Calu3 (cell line): ENCODE measurements at places on chromosomes 2 and 18. TPM values are rescaled to one million over a fixed set of nuclear protein-coding genes. Genes with fewer than 3 reads are reported as not detected.

Gene UGT1A5
- total RNA-seq = 7.1 and 7.3 TPM in 2 replicates

DNA sequence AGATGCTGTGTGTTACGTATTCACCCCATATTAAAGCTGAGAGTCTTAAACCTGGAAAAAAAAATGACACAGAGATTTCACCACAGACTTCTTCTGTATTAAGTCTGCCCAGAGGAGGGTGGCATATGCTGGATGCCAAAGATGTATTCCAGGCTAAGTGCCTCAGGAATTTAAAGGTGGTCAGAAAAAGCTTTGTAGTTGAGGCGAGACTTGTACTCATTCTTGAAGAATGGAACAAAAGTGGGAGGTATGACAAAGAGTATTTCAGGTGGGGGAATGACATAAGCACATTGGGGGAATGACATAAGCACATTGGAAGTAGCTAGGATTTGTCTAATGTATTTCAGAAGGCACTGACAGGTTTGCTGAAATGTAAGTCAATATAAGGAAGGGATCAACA lies 98.6 kb downstream of the BABAM2 start:
- no peak for DNase-seq

DNA sequence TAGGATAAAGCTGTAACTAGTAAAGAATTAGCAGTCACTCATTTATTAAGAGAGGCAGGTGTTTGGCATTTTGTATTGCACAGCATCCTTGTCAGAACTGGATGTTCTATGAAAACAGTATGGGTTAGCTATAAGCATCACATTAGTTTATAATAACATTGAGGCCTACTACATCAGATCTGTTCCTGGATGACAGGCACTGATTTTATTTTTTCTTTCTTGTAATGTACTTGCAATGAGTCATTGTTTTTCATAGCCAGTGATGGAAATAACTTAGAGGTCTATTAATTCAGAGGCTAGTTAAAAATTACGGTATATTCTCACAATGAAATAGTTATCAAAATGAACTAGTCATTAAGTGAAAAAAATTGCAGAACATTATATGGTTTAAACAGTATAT lies 13.0 kb upstream of the RMDN2 start:
- DNase-seq = no peak

GRCh38 chr18:6058941-6059340 lies 163.6 kb upstream of the TMEM200C start:
- no peak for DNase-seq

GRCh38 chr2:74881176-74881575 lies 47.2 kb downstream of the HK2 start:
- no peak for DNase-seq

DNA sequence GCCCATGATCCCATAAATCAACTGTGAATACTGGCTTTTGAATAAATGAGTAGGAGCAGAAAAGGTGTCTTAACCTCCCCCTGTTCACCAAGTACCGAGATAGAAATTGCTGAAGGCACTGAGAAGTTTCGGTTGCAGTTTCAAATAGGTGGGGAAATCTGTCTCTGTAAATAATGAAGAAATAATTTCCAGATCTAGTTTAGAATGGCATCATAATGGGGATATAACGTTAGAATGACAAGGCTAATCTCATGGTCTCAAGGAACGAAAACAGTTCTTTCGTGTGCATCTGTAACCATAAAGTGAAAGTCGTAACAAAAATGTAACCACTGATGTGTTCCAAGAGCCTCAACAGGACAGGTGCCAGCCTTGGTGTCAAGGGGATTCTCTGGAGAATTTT lies 49.9 kb upstream of the TMEM18 start:
- DNase-seq = no peak

Gene DSC2
- 31.5 and 42.4 TPM in 2 replicates for total RNA-seq

DNA sequence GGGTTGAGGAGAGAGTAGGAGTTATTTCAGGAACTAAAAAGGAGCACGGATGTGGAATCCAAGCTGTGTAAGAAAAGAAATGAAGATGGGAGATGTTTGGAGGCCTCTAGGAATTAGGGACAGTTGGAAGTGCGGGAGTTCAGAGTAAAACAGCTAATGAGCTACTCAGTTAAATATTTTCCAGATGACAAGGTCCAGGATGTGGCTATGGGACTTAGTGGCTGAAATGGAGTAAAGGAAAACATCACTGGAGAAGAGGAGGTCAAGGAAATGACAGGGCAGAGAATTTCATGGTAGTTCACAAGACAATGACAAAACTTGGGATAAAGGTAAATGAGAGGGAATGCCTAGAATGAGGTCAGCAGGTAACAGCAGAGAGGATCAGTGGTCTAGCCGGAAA lies 13.0 kb downstream of the GPR155 start:
- no peak for DNase-seq

DNA sequence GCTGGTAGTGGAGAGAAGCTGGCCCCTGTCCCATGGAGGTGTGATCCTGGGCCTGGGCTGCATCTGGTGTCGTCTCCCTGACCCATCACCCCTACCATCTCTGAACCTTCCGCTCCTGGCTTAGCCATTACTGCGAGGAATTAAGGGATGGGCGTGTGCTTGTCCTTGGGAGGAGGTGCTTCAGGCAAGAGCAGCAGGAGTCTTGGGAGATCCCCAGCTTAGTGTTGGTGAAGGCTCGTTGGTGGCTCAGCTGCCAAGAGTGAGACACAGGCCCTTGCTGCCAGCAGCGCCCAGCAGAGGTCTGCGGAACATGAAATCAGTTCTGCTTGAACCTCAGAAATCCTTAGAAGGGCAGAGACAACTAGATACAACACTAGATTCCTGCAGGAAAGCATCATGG lies 59.9 kb upstream of the TGFA start:
- DNase-seq = no peak

Gene NYAP2
- 0.07 TPM in 1 of 2 replicates, not detected in the other for total RNA-seq

Gene PLGLB2
- total RNA-seq = 1.7 and 2.3 TPM in 2 replicates

DNA sequence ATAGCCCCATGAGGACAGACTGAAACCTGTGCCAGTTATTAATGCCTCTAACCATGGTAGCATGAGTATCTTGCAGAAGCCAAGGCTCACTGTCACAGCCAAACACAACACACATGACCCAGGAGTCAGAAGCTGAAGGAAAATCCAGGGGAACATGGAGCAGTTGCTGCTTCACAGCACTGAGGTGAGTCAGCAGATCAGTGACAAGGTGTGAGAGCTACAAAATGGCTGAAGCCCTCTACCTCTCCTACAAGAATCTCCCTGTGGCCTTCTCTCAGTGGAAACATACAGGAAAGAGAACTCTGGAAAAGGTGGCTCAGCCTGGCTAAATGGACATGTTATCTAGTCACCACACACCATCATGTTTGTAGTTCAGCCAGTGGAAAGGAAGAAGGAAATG lies 93.5 kb downstream of the NAB1 start:
- no peak for DNase-seq

GRCh38 chr2:50765146-50765545 lies 266.8 kb downstream of the NRXN1 start:
- DNase-seq = no peak

- DNase-seq = no peak
These were observed 111.6 kb upstream of the SERTAD2 start for GRCh38 chr2:64765160-64765805.

DNA sequence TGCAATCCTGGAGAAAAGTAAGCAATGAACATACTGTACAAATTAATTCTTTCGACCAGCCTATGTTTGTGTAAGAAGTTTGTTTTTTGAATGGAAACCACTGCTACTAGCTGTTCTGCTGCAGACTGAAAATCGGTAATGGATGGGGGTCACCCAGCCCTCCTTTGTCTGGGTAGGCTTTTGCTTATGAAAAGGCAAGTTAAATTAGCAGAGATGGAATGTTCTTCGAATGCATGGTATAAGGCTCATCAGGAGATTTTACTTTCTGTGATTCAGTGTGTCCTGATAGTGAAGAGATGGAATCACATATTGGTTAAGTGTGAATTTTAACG lies 53.8 kb downstream of the EEF1B2 start:
- no peak for DNase-seq

DNA sequence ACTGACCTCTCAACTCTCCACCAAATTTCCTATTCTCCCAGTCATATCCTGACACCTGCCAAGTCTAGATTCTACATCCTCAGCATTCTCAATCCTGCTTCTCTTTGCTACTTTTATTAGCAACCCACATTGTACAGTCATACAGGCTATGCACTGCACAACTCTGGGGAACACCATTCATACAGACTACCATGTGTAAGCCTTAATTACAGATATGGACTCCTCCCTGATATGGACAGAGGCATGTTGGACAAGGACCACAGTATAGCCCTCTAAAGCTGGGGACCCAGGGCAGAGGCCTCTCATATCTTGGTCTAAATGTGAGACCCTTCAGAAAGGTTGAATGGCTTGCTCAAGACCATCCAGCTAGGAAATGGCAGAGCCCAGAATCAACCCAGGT lies 36.3 kb downstream of the BOLA3 start:
- no peak for DNase-seq

Gene GTF3C2
- total RNA-seq = 83.8 and 85.4 TPM in 2 replicates

DNA sequence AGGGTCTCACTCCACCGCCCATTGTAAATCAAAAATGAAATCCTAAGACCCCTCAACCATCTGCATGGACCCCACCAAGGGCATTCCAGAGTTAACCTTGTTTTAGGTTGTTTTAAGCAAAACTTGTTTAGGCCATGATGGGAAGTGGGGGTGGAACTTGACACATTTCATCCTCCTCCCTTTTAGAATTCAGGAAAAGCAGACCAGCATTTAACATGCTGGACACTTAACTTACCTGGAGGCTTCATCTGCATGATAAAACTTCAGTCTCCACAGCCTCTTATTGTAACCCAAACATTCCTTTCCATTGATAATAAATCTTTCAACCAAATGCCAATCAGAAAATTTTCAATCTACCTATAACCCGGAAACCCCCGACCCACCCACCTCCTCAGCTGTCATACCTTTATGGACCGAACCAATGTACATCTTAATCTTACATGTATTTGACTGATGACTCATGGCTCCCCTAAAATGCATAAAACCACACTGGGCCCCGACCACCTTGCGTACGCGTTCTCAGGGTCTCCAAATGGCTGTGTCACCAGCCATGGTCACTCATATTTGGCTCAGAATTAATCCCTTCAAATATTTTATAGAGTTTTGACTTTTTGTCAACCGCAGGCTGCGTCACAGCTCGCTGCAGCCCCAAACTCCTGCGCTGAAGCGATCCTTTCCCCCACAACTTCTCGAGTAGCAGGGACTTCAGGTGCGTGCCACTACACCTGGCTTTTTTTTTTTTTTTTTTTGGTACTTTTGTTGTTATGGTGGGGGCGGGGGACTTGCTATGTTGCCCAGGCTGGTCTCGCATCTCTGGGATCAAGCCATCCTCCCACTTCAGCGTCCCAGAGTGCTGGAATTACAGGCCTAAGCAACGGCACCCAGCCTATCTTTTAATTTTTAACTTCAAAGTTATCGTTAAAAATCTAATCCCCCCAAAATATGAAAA lies 917 bp downstream of the MPPE1 start:
- DNase-seq = no peak

- DNase-seq = no peak
These were observed 221.6 kb downstream of the RBM43 start for GRCh38 chr2:151040039-151040438.

Gene TNS1
- 2.2 and 2.3 TPM in 2 replicates for total RNA-seq

DNA sequence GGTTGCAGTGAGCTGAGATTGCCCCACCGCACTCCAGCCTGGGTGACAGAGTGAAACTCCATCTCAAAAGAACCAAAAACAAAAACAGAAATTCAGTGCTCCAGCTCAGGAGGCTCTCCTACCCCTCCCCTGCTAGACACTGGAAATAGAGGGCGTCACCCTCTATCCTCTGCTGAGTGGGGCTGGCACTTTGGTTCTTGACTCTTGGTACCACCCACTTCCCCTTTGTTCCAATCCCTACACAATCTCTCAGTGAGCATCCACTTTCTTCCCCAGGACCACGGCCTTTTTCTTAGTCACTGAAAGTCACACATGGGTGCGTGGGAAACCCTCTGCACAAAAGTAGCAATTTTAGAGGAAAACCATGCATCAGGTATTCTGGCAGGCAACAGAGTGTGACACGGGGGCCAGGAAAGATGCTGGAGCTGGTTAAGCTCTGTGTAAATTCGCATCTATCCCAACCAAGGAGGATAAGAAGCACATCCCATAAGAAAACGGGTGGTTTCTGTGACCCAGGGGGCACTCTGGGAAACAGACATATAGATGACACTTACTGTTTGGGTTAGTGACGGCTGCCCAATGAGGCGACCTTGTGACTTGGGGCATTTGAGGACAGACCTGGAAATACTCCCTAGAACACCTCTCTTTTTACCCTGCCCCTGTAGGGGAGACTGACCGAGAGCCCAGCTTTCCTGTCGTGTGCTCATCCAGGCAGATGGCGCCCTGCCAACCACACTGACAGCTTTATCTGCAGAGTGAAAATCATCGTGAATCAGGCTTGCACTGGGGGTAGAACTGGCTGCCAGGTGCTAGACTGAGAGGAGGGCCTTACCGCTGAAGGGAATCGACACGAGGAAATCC lies 7.7 kb downstream of the HJURP start:
- DNase-seq = no peak

DNA sequence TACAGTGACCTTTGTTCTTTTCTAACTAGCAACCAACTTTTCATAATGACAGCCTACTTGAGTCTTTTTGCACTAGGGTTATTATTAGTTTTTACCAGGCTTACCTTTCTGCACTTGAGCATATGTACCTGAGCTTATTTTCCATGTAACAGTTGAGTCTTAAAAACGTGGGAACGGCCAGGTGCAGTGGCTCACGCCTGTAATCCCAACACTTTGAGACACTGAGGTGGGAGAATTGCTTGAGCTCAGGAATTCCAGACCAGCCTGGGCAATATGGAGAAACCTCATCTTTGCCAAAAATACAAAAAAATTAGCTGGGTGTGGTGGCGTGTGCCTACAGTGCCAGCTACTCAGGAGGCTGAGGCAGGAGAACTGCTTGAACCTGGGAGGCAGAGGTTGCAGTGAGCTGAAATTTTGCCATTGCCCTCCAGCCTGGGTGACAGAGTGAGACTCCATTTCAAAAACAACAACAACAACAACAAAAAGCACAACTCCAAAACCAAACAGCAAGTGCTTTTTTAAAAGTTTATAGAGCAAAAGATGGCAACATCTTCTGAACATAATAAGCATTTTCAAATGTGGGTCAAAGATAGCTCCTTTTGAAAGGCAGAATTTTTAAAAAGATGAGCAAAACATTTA lies 57.1 kb upstream of the CD28 start:
- DNase-seq = no peak

Gene CENPA
- total RNA-seq = 23.4 and 33.2 TPM in 2 replicates

DNA sequence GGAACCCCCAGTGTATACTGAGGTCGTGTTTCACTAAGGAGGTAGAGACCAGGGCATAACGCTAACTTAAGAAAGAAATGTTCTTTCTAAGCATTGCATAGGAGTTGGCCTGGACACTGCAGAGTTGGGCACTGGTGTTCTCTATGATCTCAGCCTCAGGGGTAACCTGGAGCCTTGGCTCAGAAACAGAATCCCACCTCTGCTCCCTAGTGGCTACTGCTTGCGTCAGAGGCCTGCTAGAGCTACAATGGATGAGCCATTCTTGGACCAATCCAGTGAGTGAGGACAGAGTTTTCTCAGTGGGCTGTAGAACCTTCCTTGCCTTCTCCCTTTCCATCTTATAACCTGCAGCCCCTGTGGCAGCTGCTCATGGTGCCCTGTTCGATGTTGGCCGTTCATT lies 324.4 kb upstream of the CELF4 start:
- no peak for DNase-seq

Gene LYPD1
- total RNA-seq = 15.8 and 34.3 TPM in 2 replicates

GRCh38 chr2:203987959-203988358 lies 51.4 kb downstream of the ICOS start:
- no peak for DNase-seq

- DNase-seq = no peak
These were observed 26.2 kb downstream of the CERS6 start for GRCh38 chr2:168482269-168482668.
